ENCODE measurements at places on chromosomes 3 and 15.

DNA sequence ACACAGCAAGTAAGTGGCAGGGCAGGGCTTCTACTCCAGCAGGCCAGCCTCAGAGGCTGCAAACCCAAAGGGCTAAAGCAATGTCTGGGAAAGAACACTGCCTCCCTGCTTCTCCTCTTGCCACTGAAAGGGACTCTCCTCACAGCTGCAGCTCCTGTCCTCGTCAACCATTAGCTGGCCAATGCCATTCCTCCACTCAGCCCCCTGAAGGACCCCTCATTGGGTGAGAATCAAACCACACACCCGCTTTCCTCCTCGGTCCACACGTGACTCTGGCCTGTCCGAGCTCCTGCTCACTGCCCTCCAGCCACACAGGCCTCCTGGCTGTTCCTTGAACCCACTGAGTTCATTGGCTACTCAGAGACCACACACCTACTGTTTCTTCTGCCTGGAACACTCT is 253.7 kb upstream of the TLE3 start:
- no peak for DNase-seq

GRCh38 chr15:99720533-99720932 is 12.7 kb downstream of the LYSMD4 start:
- DNase-seq, result no peak

GRCh38 chr3:48684480-48685143 is 1.1 kb downstream of the NCKIPSD start:
- no peak for DNase-seq

DNA sequence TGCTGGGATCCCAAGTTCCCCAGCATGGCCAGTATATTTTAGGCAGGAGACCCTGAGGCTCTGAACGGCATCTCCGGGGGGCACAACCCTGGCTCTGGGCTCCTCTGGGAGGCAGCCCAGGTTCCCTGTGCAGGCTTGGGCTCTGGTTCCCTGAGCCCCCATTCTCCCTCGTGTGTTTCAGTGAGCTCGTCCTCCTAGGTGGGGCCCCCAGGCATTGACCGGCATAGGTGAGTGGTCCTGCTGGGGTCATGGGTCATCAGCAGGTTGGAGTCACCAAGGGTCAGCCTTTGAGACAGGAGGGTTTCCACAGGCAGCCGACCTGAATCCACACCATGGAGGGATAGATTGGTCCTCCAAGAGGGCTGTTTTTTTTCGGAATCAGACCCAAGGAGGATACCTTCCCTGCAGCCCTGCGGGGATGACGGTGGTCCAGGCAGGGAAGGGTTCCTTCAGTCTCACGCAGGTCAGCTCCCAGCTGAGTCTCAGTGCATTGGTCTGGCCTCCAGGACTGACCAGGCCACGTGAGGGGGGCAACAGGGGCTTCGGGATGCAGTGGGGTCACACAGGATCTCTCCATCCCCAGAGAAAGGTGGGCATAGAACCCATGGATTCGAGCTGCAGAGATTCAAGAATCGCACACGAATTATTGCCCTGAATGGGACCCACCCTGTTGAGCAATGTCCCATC is 226.0 kb downstream of the SNRPN start:
- no peak for DNase-seq

- DNase-seq, result no peak
These were observed 452.0 kb upstream of the MCTP2 start for GRCh38 chr15:93779341-93779740.

- no peak for DNase-seq
These were observed 124.1 kb upstream of the GOLGA6L6 start for GRCh38 chr15:20665653-20666052.

DNA sequence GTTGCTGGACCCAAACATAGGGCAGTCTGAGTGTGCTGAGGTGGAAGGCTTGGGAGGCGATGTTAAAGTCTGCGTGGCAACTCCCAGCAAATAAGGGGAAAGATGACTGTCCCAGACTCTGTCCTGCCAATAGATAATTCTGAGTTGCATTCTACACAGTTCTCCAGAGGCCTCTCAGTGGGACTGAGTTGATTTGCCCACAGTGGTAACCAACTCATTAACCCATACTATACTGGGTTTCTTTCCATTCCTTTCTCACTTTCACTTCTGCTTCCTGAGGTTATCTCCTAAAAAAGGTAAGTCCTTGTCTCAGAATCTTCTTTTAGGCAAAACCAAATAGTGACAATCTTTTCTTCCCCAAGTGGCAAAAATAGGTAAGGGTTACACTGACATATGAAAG is 549.9 kb upstream of the DPPA4 start:
- no peak for DNase-seq

GRCh38 chr3:129030611-129031010 is 29.5 kb downstream of the EFCC1 start:
- DNase-seq, result no peak

Data from activated naive CD4-positive, alpha-beta T cell (primary cell).